HuH-7 (cell line): ENCODE measurements at places on chromosomes 2 and 18.

- no peak for DNase-seq
These were observed 75.1 kb downstream of the ACOXL start for GRCh38 chr2:110807522-110807921.

DNA sequence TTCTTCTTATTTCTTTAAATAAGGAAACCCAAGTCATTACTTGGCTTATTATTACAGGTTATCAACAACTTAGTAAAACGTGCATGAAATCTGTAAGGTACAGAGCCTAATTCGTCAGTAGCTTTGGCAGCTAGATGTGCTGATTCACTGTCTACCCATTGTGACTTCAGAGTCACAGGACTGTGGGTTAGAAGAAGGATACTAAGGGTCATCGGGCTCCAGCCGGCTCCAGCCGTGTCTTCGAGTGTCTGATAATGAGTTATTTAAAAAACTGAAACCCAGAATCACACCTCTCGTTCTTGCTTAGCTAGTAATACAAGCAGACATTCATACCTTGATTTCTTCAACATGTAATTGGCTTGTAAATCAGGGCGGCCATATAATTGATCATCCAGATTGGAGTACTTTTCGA lies 170.5 kb downstream of the FMNL2 start:
- no peak for DNase-seq

- no peak for DNase-seq
These were observed 37.9 kb downstream of the SLC38A11 start for GRCh38 chr2:164917296-164917903.

GRCh38 chr2:73701968-73702665 lies 35.0 kb downstream of the TPRKB start:
- peak; percentile 48 for DNase-seq

DNA sequence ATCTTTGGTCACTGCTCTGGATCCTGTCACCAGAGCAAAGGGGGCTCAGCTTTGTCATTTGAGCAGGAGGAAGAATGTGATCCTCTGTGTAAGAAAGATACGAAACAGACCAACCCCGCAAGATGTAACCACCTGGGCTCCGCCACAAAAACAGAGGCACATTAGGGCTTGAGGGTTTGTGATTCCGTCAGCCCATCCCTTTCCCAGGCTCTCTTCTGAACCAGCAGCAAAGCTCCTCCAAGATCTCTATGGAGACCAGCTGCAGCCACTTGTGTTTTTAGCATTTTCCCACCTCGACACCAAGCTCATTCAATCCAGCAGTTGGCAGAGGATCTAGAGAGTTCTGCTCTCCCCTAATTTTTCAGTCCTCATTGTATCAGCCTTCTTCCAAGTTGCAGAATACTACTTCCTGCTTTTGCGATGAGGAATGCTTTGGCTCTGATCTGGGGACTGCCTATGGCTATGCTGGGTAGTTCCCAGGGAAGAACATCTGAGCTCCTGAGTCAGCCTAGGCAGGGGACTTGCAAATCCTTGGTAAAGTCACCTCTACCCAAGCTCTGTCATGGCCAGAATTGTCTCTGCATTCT lies 139.6 kb upstream of the RAB12 start:
- DNase-seq: no peak

GRCh38 chr18:7334973-7335568 lies 104.2 kb downstream of the LRRC30 start:
- no peak for DNase-seq

DNA sequence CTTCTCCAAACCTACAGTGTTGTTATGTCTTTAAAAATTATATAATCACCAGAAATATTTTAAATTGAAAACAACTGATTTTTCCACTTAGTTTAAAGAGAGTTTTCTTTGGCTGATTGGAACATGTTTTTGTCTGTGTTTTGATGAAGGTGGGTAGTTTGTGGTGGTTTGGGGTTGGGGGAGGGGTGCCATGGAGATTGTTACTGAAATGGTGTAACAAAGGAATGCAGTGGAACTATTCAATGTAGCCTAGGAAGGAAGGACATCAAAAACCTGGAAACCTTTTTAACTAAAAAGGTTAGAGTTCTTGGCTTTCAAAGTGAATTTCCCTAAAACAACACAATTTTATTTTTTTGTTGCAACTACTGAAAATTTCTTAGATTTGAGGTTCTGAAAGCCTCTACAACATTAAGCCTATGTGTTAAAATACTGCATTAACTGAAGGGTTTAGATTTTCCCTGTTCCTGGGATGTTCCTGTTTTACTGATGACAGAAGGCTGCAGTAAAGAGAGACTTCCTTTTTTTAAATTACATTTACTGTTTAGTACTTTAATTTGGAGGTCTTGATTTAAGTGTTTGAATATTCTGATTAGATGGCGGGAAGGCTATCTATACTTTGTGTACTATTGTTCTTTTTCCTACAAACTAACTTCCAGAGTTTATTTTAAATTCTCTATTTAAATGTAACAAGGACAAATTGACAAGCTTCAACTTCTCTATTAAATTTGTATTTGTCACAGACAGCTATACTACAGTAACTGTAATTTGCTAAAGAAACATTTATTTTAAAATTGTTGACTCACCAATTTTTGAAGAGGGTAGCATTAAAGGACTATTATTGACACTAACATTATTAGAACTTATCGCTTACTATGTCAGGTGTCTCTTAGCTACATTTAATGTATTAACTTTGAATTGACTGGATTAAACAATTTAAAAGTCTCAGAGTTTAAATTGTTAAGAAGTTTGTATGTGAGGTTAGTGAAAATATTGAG lies 87.7 kb downstream of the LIMS1 start:
- DNase-seq: no peak
